ENCODE measurements at places on chromosomes 2 and 18.

DNA sequence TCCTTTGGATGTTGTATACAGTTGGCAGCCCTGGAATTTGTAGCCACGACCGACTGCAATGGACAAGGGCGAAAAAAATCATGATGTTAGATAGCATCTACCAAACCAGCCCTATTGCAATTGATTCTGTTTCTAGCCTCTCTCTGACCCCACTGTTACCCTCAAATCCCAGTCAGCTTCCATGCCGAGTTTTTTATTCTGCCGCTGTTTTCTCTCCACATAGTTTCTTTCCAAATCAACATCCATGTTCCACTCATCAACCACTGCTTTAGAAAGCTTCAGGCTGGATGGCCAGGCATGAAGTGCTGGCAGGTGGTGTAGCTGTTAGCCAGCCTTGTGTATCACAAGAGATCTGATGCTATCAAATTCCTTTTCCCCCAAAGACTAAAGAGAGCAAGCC lies 272.8 kb downstream of the FIGN start:
- no peak for DNase-seq

DNA sequence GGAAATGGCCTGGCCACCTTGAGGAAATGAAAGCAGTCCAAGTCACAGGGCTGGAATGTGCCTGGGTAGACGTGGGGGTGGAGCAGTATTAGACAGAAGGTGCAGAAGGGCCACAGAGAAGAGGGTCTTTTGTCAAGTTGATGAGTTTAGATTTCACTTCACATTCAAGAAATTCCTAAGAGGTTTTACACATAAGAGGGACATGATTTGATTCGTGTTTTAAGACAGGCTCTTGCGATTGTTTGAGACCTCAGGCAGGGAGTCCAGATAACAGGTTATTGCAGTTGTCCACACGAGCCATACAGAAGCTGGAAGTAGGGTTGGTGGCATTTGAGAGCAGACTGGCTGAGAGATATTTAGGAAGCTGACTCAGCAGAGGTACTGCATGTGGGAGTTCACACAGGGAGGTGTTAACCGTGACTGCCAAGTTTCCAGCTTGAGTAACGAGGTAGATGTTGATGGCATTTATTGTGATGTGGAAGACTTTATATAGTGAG lies 64.6 kb downstream of the NEB start:
- DNase-seq, result no peak

DNA sequence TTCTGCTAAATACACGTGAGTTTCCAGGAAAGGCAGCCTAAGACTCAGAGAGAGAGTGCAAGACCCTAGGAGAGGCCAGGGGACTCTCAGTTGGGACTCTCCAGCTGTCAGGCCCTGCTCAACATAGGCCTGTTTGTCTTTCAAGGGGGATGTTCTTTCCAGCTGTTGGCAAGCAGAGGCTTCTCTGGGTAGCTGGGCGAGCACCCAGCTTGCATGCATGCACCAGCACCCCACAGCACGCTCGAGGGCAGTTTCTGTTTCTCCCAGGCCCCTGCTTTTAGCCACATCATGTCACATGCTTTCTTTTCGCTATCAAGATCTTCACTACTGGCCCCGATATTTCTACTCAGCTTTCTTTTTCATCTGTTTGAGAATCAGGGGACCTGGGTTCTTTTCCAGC lies 479.3 kb upstream of the HS6ST1 start:
- no peak for DNase-seq

DNA sequence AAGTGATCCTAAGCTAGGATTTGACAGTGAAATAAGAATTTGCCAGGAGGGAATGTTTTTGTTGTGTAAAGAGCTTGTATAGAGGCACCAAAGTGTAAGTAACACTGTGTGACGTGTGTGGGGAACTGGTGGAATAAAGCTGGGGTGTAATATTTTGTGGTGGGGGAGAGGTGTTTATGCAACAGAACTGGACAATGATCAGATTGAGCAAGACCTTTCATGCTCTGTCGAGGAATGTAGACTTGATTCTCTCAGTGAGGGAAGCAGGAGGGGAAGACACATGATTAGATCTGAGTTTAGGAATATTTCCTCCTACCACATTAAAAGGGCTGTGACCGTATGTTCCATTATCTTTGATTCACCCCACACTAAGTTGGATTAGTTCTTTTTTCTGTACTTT lies 43.6 kb downstream of the EFEMP1 start:
- DNase-seq, result no peak

DNA sequence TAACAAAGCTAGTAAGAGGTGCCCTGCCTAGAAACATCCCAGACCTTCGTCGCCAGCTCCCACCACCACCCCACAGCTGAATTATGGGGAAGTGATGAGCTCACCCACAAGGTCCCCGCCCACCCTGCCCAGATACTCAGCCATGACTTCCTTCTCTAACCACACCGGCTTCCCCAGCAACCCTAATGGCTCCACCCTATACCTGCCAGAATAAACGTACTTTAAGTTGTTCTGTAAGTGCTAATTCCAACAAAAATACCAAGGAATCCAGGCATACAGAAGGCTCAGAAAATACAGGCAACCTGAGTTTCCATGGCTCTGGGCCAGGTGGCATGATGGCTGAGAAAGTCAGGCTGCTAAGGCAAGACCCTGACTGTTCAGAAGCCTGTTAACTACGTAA lies 39.1 kb downstream of the TMEM163 start:
- DNase-seq, result no peak

DNA sequence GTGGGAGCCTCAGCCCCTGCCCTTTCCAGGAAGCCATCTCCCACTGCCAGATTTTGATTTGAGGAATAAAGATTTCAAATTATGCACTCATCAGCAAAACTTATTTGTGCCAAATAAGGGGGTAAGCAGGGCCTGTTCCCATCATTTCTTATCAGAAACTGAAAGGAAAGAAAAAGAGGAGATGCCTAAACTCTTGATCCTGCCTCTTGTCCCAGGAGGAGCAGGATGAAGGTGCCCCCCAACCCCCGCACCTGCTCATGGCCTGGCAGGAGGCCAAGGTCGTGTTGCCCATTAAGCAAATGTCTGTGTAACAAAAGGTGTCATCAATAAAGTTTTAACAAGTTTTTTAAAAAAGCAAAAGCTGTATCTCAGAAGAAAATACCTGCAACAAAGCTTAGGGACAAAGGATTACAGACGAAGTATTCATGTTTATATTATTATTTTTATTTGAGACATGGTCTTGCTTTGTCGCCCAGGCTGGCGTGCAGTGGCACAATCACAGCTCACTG lies 80.0 kb downstream of the INPP5D start:
- DNase-seq, result no peak

DNA sequence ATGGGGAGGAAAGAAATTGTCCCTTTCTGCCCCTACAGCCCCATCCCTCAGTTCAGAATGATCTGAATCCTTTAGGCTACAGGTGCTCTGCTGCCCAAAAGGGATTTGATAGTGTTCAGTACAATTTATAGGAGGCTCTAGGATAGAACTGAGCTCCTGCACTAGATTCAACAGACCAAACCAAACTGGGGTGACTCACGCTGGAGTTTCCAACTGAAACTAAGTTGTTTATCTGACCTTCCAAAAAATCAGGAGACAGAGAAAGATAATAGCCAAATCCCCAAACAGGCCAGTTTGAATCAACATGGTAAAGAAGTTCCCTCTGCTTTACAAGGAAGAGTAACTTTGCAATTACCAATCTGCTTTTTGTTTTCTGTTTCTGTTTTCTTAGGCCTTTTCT lies 72.7 kb upstream of the MBOAT2 start:
- DNase-seq, result no peak

- DNase-seq, result no peak
These were observed 32.0 kb downstream of the SULT1C4 start for GRCh38 chr2:108409768-108410167.

DNA sequence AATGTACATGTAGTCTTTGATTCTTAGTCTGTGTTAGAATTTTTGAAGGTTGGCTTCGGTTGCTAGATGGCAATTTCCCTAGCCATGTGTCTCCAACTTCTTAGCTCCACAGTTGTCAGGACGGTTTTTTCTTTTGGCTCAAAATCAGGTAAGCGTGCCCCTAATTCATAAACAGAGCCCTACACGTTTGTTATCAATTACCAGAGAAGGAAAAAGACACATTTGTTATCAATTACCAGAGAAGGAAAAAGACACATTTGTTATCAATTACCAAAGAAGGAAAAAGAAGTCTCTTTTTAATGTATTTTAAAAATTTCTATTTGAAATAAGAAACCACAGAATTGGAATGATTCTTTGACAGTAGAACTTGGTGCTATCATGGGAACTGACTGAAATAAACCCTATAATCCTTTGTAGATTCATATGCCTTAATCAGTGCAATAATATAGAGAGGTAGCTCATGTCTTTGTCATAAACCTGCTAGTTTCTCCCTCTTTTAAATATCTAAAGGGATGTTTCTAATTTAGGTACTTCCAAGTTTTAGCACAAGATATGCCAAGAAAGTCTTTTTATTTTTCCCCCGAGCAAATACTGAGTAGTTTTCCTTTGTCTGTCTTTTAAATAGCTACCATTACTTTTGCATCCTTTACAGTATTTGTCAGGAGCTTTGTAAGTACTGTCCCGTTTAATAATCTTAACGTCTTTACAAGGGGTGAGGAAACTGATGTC lies 35.9 kb downstream of the CAMKMT start:
- no peak for DNase-seq

- no peak for DNase-seq
These were observed 100.2 kb downstream of the STPG4 start for GRCh38 chr2:47054868-47055267.

- no peak for DNase-seq
These were observed 43.3 kb downstream of the PLB1 start for GRCh38 chr2:28539118-28539541.

GRCh38 chr2:160010361-160011145 lies 51.9 kb downstream of the PLA2R1 start:
- no peak for DNase-seq

DNA sequence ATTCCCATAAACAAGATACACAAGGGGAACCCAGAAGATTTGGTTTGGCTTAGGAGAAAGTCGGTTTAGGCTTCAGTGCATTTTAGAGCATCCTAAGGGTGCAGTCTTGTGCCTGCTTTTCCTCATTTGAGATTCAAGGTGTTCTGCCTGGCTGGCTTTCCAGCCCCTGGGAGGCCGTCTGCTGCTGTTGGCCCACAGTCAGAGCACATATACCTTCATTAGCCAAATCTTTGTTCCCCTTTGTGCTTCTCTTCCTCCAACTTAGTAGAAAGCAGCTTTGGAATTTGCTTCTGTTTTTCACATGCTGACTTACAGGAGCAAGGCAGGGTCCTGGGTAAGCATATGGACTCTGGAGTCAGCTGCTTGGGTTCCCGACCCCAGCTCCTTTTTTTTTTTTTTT lies 477.1 kb upstream of the TCF4 start:
- no peak for DNase-seq

DNA sequence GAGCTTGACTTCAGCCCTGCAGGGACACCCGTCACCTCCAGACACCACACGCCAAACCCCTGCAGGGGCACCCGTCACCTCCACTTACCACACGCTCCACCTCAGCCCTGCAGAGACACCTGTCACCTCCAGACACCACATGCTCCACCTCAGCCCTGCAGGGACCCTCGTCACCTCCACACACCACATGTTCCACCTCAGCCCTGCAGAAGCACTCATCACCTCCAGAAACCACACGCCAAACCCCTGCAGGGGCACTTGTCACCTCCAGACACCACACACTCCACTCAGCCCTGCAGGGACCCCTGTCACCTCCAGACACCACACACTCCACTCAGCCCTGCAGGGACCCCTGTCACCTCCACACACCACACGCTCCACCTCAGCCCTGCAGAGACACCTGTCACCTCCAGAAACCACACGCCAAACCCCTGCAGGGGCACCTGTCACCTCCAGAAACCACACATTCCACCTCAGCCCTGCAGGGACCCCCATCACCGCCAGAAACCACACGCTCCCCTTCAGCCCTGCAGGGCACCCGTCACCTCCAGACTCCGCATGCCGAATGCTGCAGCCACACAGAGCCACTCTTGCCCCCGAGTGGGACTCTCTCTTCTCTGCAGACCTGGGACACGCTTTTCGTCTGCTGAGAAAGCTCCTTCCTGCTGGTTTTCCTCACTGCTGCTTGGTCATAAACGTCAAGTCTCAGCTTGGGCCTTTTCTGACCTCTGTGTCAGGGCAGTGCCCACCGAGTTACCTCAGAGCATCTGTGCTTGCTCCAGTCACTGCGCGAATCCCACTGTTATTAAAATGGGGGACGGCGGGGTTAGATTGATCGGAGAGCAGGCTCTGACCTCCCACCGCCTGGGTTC lies 77.5 kb upstream of the SALL3 start:
- no peak for DNase-seq
